T-cell (primary cell): ENCODE measurements at places on chromosomes 4 and X. TPM values are rescaled to one million over a fixed set of nuclear protein-coding genes. Genes with fewer than 3 reads are reported as not detected.

- no peak for DNase-seq
Measured at GRCh38 chrX:150476164-150476699, 92.2 kb upstream of the MTM1 start.

DNA sequence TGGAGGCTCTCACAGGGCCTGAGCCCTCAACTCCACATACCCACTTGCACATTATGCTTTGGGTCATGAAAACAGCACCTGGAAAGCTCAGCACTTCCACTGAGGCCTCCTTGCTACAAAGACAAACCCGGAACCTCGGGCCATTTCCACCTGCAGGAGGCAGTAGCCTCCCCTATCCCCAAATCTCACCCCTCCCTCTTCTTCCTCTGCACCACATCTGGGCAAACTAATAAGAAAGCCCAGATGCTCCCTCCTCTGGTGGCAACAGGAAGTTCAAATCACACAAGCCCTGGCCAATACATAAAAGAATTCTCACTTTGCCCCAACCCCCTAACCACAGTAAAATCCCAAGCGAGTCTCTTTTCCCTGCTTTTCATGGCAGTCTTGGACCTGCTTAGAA, 136.4 kb downstream of the MAPK10 start:
- no peak for DNase-seq

Gene ARHGAP36
- not detected for total RNA-seq

DNA sequence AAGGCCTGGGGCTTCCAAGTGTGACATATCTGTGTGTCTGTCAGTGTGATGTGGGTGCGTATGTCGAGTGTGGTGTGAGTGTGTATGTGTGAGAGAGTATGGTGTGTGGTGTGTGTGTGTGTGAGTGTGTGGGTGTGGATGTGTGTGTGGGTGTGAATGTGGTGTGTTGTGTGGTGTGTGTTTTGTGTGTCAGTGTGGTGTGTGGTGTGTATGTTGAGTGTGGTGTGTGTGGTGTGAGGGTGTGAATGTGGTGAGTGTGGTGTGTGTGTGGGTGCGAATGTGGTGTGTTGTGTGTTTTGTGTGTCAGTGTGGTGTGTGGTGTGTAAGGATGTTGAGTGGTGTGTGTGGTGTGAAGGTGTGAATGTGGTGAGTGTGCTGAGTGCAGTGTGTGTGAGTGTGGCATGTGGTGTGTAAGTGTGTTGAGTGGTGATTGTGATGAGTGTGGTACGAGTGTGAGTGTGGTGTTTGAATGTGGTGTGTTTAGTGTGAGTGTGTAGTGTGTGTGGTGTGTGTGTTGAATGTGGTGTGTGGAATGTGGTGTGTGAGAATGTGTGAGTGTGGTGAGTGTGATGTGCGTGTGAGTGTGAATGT, 61.6 kb upstream of the SORCS2 start:
- DNase-seq: no peak

DNA sequence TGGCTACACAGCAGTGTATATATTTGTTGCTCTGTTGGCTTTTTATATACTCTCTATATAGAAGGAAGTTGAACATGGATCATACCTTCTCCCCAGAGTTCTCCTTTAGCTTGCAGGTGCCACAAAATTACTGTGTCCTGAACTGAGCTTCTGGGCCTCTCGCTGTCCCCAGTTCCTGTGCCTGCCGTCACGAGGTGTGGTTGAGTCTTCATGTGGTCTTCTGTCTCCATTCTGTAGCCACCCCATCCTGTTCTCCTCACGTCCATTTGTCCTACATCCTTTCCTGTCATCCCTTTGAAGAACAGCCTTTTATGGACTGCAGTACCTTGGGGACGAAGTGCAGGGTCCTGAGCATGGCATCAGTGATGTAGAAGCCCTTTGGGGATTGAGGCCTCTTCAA, 14.5 kb downstream of the TMEM131L start:
- no peak for DNase-seq

Gene CLGN
- not detected for total RNA-seq

- peak; percentile 10 for DNase-seq
Measured at GRCh38 chr4:145098675-145099037, 545 bp downstream of the ABCE1 start.
